Activated T-cell treated with anti-CD3 and anti-CD28 coated beads for 1 hour (primary cell): ENCODE measurements at places on chromosomes 11 and 22.
A peak's percentile ranks its signal among the peaks of the same experiment; 100 is the strongest.

GRCh38 chr22:19168088-19168890 lies 10.2 kb downstream of the SLC25A1 start:
- DNase-seq, result no peak

GRCh38 chr22:31682751-31683150 lies 20.7 kb upstream of the PISD start:
- DNase-seq, result no peak

DNA sequence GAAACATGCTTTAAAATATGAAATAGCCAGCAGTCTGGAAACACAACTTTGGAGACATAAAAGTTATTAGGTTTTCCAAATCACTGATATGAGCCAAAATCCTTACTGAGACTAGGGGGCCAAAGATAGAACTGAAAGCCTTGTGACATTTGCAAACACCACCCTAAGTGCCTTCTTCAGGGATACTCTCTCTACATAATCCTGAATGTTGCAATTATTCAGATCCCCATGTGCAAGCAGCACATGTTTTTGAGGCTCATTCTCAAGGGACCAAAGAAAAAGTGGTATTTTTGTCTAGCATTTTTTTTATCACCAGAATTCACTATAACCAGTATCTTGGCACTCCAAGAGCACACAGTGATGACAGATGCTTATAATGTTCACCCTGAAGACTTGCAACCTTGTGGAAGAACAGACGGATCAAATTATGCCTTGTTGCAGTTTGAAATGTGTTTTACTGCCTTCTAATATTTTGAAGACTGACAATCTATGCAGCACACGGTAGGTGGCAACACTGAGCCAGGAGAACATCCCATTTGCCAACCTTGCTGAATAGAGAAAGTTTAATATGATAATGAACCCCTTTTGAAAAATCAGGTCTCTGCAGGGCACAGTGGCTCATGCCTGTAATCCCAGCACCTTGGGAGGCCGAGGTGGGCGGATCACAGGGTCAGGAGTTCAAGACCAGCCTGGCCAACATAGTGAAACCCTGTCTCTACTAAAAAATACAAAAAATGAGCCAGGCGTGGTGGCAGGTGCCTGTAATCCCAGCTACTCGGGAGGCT lies 78.5 kb downstream of the PLEKHA7 start:
- DNase-seq, result no peak

GRCh38 chr11:134514354-134514951 lies 102.4 kb upstream of the B3GAT1 start:
- DNase-seq, result no peak

DNA sequence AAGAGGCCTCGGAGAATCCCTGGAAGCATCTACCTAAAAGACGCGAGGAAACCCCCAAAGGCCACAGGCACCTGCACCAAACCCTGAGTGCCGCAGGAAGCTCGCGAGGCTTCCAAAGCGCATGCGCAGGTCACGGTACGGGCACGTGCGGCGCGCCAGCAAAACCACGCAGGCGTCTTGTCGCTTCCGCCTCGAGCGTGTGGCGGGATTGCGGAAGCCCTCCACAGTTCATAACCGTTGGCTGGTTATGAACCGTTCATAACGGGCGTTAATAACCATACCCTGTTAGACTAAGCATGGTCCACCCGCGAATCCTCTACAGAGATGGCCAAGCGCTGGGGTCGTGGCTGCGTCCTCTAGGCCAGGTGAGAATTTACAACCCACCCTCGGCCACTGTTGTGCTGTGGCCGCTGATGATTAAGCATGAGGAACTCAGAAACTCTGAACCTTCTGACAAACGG lies 46.4 kb downstream of the MORC2 start:
- peak; percentile 81 for DNase-seq

GRCh38 chr11:123778511-123778910 lies 24.2 kb upstream of the OR6X1 start:
- DNase-seq, result no peak

GRCh38 chr11:106276859-106277436 lies 199.5 kb downstream of the AASDHPPT start:
- no peak for DNase-seq

DNA sequence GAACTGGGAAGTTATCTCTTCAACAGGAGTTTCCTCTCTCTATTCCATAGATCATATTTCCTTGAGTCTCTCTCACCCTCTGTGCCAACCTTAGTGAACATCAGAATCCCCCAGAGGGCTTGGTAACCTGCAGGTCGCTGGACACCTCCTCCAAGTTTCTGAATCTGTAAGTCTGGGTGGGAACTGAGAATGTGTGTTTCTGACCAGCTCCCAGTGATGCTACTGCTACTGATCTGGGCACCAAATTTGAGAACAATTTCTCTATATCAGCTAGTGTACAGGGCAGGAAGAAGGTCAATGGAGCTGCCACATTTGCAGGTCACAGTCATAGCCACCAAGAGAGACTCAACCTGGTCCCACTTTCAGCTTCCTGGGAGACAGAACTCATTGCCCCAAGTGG lies 62.9 kb downstream of the RCN1 start:
- DNase-seq, result no peak

DNA sequence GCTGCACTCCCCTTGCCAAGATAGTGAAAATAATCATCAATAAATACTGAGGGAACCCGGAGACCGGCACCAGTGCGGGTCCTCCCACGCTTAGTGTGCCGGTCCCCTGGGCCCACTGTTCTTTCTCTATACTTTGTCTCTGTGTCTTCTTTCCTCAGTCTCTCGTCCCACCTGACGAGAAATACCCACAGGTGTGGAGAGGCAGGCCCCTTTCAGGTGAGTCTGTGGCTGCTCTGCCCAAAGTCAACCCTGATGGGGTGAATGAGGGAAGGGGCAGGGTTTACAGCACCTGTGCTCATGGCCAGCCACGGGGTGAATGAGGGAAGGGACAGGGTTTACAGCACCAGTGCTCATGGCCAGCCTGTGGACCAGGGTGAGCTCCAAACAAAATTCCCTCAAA lies 4.7 kb downstream of the BET1L start:
- no peak for DNase-seq

DNA sequence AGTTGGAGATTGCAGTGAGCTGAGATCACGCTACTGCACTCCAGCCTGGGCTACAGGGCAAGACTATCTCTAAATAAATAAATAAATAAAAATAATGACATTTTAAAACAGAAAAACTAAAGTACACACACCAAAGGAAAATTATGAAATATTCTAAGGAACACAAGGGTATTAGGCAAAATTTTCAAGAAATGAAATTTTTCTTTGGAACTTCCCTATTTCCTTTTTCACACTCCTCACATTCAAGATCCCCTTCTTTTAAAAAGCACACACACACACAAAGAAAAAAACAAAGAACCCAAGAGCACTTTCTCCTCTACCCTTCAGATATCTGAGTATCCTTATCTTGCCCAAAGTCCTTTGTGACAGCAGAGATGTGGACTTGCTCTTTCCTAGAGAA lies 92.8 kb downstream of the CCDC73 start:
- DNase-seq, result no peak

GRCh38 chr11:65506772-65507505 lies 8.1 kb downstream of the MALAT1 start:
- DNase-seq, result no peak

DNA sequence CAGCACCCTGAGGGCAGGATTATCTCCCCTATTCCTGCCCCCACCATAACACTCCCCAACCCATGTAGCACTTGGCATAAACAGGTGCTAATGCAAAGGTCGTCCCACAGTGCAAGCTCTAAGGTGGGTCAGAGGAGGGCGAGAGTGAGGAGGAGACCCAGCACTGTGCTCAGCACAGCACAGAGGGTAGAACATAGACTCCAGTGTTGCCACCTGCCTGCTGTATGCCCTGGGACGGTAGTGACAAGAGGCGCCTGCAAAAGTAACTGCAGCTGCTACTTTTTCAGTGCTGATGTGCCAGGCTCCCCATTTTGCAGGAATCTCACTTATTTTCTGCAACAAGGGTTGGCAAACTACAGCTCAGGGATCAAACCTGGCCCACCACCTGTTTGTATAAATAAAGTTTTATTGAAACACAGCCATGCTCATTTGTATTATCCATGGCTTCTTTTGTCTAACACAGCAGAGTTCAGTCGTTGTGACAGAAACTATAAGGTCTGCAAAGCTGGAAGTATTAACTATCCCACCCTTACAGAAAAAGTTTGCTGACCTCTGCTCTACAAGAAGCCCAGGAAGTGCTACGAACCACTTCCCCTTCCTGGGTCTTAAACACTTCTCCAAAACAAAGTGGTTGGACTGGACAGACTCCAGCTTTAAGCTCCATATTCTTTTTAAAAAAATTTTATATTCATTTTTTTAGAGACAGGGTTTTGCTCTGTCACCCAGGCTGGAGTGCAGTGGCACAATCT lies 16.9 kb upstream of the CDC42BPG start:
- DNase-seq, result no peak

GRCh38 chr22:17665854-17666253 lies 27.3 kb downstream of the BCL2L13 start:
- no peak for DNase-seq

DNA sequence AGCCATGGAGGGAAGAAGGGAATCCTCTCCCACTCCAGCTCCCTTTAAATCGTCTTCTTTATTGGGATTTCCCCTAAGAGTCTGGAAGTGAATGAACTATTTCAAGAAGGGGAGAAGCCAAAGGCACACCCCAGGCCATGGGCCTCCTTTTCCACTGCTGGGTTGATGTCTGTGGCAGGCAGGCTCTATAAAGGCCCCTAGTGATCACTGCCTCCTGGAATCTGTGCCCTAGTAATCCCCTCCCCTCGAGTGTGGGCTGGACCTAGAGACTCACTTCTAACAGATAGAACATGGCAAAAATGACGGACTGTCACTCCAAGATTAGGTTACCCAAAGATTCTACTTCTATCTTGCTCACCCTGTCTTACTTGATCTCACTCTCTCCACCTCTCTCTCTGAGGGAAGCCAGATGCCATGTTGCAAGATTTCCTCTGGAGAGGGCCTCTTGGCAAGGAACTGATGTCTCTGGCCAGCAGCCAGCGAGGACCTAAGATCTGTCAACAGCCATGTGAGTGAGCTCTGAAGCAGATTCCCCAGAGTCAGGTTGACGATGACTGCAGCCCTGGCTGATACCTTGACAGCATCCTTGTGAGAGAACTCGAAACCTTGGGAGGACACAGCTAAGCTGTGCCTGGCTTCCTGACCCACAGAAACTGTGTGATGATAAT lies 444.8 kb downstream of the SOX6 start:
- no peak for DNase-seq
